ENCODE measurements at places on chromosomes 1 and 21. TPM values are rescaled to one million over a fixed set of nuclear protein-coding genes. Genes with fewer than 3 reads are reported as not detected.
A peak's percentile ranks its signal among the peaks of the same experiment; 100 is the strongest.

KRTAP12-1 gene
- not detected for polyA plus RNA-seq

CGN gene
- polyA plus RNA-seq: 63.2 TPM

LAMC1 gene
- polyA plus RNA-seq: 12.3 TPM

TMEM54 gene
- 39.5 TPM for polyA plus RNA-seq

DNA sequence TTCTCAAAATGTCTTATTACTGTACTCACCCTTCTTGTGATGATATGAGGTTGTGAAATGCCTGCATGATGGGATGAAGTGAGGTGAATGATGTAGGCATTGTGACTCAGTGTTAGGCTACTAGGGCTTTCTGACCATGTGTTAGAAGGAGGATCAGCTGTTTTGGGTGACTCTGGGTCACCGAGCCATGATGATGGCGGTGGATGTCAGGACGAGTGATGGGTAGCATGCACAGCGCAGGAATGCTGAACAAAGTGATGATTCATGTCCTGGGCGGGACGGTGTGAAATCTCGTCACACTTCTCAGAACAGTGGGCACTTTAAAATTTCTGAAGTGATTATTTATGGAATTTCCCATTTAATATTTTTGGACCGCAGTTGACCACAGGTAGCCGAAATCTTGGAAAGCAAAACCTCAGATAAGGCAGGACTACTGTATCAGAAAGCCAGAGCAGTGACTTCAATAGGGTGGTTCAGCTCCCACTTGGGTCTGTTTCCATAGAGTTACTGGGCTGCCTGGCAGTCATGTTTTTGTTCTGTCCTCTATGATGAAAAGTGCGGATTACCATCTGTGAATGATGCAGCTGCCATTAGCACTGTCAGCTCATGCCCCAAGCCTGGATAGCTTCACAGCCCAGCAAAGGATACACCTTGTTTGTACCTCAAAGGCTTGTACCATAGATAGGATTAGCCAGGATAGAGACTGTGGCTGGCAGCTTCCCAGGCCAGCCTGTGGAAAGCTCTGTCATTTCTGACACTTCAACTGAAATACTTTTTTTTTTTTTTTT lies 26.6 kb downstream of the IL6R start:
- no peaks in the 10 kb centered on the region for H3K27me3 ChIP-seq
- H3K27ac ChIP-seq: no peak overlapping the region
- H3K4me1 ChIP-seq: peaks cover 9% of the 10 kb centered on the region
- DNase-seq: no peak
- H3K36me3 ChIP-seq: no peaks in the 10 kb centered on the region

DNA sequence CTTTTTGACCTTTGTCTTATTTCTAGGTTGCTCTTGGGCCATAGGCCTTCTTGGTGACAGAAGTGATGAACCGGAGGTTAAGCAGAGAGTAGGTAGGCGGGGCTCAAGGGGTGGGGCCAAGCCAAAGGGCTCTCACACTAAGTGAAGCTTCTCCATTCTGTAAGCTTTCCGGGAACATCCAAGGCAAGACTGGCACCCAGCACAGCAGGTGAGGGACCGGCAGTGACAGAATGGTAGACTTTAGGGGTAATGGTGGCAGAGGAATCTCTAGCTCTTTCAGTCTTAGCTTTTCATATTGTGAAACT lies at the start of gene TNFAIP8L2:
Gene TNFAIP8L2 (plus strand): TSS at position 135 of the 305 bp plus-strand sequence. CDS start 2,049 bp downstream, outside the sequence.
- peak within 1 kb of the TSS; percentile 26 for H3K4me3 ChIP-seq
- peaks cover 21% of the 10 kb centered on the region for H3K36me3 ChIP-seq
- no peaks in the 10 kb centered on the region for H3K27me3 ChIP-seq
- no peaks in the 10 kb centered on the region for H3K4me1 ChIP-seq
- H3K27ac ChIP-seq: no peak within 1 kb of the TSS

GRCh38 chr1:59171788-59172187 lies 125.1 kb upstream of the FGGY start:
- peaks cover 22% of the 10 kb centered on the region for H3K4me1 ChIP-seq
- H3K36me3 ChIP-seq: no peaks in the 10 kb centered on the region
- no peak for DNase-seq
- H3K27ac ChIP-seq: no peak overlapping the region
- no peak overlapping the region for H3K4me3 ChIP-seq

GRCh38 chr1:26965213-26965612 lies 4.9 kb upstream of the KDF1 start:
- H3K27ac ChIP-seq: no peak overlapping the region
- no peak overlapping the region for H3K4me3 ChIP-seq
- DNase-seq: no peak

DNA sequence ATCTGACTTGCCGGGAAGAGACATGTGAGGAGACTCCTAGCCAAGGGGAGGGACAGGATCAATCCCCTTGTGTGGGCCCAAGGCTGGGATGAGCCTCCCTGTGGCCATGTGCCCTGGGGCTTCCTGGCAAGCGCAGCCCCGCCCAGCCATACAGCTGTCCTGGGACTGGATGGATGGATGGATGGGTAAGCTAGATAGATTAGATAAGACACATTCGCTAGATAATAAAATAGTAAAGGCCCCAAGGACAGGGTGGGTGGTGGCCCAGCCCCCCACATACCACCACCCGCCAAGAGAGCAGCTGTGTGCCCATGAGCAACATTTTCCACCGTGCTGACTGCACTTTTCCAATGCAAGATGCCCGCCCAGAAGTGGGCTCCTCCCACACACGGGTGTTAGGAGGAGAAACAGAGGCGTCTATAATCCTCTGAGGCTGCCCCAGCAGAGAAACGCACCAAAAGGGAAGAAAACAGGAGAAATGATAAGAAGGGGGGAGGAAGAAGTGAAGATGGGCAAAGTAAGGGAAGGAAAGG lies 25.1 kb downstream of the ZBTB17 start:
- no peaks in the 10 kb centered on the region for H3K27me3 ChIP-seq
- no peak for DNase-seq
- peaks cover 33% of the 10 kb centered on the region for H3K4me1 ChIP-seq
- no peak overlapping the region for H3K4me3 ChIP-seq
- peak overlapping the region; percentile 85 for H3K27ac ChIP-seq
- H3K36me3 ChIP-seq: peaks cover 2% of the 10 kb centered on the region

DNA sequence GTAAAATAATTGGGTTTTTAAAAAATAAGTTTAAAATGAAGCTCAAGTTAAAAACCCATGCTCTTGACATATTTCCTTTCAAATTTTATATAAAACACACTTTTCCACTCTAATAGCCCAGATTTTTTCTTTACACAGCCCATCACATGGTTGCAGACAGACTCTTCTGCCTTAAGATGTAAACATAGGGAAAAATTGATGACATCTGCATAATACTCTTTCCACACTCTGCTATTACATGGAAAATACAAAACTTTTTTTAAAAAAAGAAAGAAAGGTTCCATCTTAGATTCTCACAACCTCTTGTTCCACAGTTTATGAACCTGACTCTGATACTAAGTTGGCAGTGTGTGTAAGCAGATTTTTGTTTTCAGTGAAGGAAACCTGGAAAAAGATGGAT lies 120.8 kb upstream of the ZNF648 start:
- H3K4me1 ChIP-seq: peaks cover 9% of the 10 kb centered on the region
- H3K4me3 ChIP-seq: no peak overlapping the region
- H3K27me3 ChIP-seq: no peaks in the 10 kb centered on the region
- no peak for DNase-seq
- H3K36me3 ChIP-seq: no peaks in the 10 kb centered on the region

- DNase-seq: no peak
- no peak overlapping the region for H3K27ac ChIP-seq
- no peaks in the 10 kb centered on the region for H3K36me3 ChIP-seq
Observed at GRCh38 chr1:234497589-234497988, 18.6 kb upstream of the TARBP1 start.

GRCh38 chr1:182215764-182216163 lies 154.3 kb upstream of the ZNF648 start:
- H3K4me1 ChIP-seq: no peaks in the 10 kb centered on the region
- no peaks in the 10 kb centered on the region for H3K36me3 ChIP-seq
- no peak overlapping the region for H3K27ac ChIP-seq
- no peak overlapping the region for H3K4me3 ChIP-seq
- no peak for DNase-seq
- no peaks in the 10 kb centered on the region for H3K27me3 ChIP-seq

- H3K36me3 ChIP-seq: no peaks in the 10 kb centered on the region
- no peaks in the 10 kb centered on the region for H3K4me1 ChIP-seq
Observed at GRCh38 chr1:94087193-94087592, 33.8 kb downstream of the ABCA4 start.

DNA sequence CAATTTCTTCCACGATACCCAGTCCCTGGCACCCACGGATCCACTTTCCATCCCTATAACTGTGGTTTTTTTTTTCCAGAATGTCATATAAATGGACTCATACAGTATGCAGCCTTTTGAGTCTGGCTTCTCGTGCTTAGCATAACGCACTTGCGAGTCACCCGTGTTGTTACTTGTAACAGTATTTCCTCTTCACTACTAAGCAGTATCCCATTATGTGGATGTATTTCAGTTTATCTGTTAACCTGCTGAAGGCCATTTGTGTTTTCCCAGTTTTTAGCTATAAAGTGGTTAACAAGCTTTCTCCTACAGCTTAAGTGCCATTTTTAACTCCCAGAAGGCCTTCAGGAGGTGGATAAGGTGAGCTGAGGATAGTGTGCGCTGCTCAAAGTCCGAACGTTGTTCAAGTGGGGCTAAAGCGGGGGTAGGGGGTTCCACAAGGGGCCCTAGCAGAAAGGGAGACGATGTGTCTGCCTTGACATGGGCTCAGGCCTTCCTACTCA lies 829 bp downstream of the ADAR start:
- DNase-seq: no peak
- peak overlapping the region; percentile 80 for H3K4me3 ChIP-seq
- peaks cover 2% of the 10 kb centered on the region for H3K4me1 ChIP-seq

- no peaks in the 10 kb centered on the region for H3K4me1 ChIP-seq
- no peaks in the 10 kb centered on the region for H3K36me3 ChIP-seq
- no peak overlapping the region for H3K27ac ChIP-seq
- no peak overlapping the region for H3K4me3 ChIP-seq
- DNase-seq: no peak
Observed at GRCh38 chr1:115166531-115167091, 77.3 kb upstream of the TSPAN2 start.

DNA sequence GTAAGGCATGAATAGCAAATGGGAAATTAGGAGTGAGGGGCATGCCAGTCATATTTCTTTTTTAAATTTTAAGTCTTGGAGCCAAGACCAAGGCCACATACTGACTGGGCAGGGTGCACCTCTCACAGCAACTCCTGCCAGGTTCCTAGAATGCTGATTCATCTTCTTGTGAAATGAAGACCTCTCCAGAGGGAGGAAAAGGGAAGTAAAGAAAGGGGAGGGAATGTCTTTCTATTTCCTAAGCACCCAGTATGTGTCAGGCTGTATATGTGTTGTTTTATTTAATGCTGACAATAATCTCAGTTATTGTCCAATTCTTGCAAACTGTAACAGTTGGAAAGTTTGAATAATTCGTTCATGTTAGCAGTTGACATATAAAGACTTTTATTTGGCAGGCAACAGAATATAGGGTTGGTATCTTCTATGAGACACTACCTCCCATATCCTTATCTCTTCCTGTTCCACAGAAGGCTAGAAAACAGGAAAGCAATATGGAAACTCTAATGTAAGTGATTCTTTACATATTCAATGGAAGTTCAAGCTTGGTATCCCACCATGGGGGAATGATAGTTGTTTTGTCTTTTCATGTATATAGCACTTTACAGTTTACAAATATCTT lies 259.1 kb upstream of the USP24 start:
- no peak overlapping the region for H3K4me3 ChIP-seq
- DNase-seq: no peak
- no peaks in the 10 kb centered on the region for H3K27me3 ChIP-seq
- no peaks in the 10 kb centered on the region for H3K4me1 ChIP-seq
- no peaks in the 10 kb centered on the region for H3K36me3 ChIP-seq

DNA sequence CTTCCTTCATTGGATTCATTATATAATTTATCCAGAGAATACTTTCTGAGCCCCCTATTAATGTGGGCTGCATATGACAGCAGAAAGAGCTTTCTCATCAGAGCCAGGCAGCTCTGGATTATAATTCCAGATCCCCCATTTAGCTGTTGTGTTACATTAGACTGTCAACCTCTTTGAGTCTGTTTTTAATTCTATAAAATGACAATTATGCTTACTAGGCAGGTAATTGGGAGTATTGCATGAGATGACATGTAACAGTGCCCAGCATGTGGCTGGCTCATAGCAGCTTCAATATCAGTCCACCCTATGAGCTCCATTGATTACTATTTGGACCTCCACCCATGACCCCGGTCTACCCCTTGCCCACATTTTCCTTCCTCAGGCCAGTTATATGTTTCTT lies 49.6 kb downstream of the ABCA4 start:
- H3K27ac ChIP-seq: peak overlapping the region; percentile 51
- no peak for DNase-seq
- peaks cover 42% of the 10 kb centered on the region for H3K4me1 ChIP-seq
- H3K36me3 ChIP-seq: no peaks in the 10 kb centered on the region
- H3K4me3 ChIP-seq: no peak overlapping the region
- no peaks in the 10 kb centered on the region for H3K27me3 ChIP-seq

DNA sequence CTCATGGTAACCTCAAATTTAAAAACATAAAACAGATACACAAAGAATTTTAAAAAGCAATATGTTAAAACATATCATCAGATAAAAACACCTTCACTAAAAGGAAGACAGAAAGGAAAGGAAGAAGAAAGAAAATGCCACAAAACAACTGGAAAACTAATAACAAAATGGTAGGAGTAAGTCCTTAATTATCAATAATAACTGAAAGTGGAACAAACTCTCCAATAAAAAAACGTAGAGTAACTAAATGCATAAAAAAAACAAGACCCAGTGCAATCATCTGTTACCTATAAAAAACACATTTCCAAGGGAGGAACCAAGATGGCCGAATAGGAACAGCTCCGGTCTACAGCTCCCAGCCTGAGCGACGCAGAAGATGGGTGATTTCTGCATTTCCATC lies 47.1 kb upstream of the ACADM start:
- H3K27ac ChIP-seq: no peak overlapping the region
- H3K4me3 ChIP-seq: no peak overlapping the region
- H3K36me3 ChIP-seq: no peaks in the 10 kb centered on the region
- no peak for DNase-seq

- H3K36me3 ChIP-seq: no peaks in the 10 kb centered on the region
- no peaks in the 10 kb centered on the region for H3K4me1 ChIP-seq
- no peaks in the 10 kb centered on the region for H3K27me3 ChIP-seq
Observed at GRCh38 chr1:237032029-237032428, 10.0 kb upstream of the RYR2 start.

DNA sequence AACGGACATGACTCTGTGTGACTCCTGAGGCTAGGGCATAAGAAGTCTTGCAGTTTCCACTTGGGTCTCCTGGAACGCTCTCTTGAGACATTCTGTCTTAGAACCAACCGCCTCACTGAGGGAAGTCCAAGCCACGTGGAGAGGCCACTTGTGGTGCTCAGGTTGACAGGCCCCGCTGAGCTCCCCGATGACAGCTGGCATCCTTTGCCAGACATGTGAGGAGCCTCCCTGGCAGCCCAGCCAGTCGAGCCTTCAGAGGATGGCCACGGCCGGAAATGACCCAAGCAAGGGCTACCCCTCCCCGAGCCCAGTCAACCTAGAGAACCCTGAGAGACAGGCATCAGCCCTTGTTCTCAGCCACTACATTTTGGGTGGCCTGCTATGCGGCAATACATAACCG lies 20.7 kb downstream of the PLEKHA6 start:
- no peak overlapping the region for H3K4me3 ChIP-seq
- H3K27ac ChIP-seq: no peak overlapping the region
- no peaks in the 10 kb centered on the region for H3K27me3 ChIP-seq
- no peaks in the 10 kb centered on the region for H3K36me3 ChIP-seq
- no peak for DNase-seq
- H3K4me1 ChIP-seq: no peaks in the 10 kb centered on the region

GRCh38 chr1:64019818-64020217 lies 183.6 kb upstream of the UBE2U start:
- no peak overlapping the region for H3K27ac ChIP-seq
- no peak for DNase-seq
- H3K4me3 ChIP-seq: no peak overlapping the region
- H3K4me1 ChIP-seq: no peaks in the 10 kb centered on the region
- no peaks in the 10 kb centered on the region for H3K36me3 ChIP-seq
- no peaks in the 10 kb centered on the region for H3K27me3 ChIP-seq
